ENCODE measurements at places on chromosomes 5 and 9.

DNA sequence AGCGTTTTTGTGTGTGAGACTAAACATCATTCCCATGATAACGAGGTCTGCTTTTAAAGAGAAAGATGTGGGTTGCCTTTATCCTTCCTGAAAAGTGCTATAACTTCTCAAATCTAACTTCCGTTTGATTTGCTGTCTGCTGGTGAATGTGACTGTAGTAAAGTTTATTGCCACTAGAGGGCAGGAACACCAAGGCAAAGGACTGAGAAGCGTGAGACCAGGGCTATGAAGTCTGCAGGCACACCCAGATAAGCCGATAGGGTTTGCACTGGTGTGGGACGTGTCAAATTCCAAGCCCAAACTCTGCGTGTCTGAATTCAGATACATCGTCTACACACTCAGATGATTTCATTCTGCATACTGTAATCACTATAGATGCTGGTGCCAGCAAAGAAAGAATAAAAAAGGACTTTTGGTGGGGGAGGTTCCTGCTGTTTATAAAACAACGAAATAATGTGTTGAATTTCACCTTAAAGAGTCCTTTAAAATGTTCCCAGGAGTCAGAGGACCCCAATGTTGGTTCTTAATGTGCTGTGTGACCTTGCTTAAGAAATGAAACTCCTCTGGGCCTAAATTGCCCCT, 87.2 kb downstream of the PTTG1 start:
- DNase-seq: peak; percentile 63

DNA sequence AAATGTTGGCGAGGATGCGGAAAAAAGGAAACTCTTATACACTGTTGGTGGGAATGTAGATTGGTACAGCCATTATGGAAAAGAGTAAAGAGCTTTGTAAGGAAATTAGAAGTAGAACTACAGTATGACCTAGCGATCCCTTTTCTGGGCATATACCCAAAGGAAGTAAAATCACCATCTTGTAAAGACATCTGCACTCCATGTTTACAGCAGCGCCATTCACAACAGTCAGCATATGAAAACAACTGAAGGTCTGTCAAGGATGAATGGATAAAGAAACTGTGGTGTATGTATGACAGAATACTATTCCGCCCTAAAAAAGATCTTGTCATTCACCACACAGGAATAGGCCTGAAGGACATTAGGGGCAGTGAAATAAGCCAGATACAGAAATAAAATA, 27.7 kb upstream of the SLC25A51 start:
- no peak for DNase-seq

DNA sequence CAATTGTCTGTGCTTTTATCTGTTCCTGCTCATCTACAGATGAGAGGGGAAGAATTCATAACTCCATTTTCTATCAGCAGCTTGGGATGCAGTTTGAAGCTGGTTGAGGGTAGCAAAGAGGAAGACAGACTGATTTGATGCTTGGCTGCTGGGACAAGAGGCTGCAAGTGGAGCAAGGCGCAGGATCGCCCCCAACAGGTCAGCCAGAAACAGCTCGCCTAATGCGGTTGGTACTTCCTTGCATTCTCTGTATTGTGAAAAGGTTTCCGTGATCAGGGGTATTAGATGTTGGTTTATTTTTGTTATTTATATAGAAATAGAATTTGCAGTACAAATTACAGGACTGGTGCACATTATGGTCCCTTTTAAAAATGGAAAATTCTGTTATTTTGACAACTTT, 40.6 kb downstream of the ZNF883 start:
- DNase-seq: no peak

- DNase-seq: no peak
Observed at GRCh38 chr5:150068071-150068470, 18.3 kb downstream of the CSF1R start.

DNA sequence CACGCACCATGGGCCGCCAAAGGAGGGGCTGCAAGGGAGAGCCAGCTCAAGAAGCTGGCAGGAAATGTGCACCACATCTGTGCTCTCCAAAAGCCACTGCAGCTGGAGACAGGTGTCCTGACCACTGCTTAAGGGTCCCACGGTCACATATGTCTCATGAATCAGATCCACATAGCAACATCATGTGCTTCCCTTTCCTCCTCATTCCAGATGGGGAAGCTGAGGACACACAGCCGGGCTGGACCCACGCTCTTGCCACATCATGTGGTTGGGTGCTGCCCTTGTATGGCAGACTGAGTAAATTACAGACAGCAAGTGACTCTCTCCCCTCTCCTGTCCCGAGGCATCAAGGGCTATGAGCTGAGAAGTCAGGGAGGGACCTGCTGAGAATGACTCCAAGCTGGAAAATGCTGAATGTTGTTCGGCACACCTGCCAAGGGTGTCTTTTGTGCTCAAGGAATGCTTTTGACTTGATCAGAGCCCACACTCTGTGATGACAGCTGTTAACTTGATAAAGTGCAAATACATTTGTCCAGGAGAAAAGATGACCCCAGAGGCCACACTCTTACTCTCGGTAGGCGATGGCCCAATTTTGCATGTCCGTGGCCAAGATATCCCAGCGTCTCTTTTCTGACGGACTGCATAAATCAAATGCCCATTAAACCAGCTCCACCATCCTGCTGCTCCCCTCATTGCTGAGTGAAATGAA, 58.2 kb downstream of the NSUN2 start:
- no peak for DNase-seq

DNA sequence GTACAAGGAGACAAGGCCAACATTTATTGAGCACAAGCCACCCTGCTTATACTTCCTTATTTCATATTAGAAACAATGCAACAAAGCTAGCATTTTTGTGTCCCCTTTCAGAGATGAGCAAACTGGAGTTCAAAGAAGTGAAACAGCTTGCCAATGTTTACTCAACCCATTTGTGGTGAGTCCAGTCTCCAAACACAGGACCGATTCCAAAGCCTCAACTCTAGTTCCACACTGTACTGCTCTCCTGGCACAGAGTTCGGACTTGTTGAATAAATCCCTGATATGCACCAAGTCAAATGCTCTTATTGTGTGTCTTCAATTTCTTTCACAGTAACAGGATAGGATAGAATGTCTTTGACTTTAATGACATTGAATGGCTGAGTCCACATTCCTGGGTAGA, 604.8 kb upstream of the BRINP1 start:
- DNase-seq: no peak

DNA sequence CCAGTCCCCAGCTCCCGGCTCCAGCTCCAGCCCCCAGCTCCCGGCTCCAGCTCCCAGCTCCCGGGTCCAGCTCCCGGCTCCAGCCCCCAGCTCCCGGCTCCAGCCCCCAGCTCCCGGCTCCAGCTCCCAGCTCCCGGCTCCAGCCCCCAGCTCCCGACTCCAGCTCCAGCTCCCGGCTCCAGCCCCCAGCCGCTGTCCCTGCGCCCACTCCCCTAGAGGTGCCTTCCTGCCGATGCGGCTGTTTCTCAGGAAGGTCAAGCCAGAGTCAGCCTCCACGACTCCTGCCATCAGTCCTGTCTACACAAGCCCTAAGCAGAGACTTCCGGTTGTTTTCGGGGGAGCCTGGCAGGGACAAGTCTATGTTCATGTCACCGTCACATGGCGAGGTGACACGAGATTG, 74.8 kb downstream of the ZNF354C start:
- no peak for DNase-seq

DNA sequence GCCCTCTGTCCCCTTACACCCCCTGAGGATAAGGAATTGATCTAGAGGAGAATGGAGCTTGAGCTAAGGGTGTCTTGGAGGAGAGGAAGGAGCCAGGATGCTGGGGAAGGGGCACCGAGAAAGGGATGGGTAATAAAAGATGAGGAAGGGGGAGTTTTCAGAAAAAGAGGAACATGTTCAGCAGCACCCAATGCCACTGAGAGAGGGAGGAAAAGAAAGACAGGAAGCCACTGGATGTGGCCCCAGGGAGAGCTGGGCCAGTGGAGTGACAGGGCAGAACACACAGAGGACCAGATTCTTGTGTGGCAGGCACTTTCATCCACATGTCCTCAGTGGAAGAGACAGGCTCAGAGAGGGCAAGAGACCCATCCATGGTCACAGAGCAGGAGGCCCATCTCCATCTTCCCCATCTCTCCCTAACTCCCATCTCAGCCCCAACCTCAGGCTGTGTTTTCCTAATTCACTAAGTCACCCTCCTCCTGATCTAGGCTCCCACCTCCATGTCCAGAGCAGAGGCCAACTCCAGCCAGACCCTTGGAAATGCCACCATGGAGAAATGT, 7.2 kb downstream of the PFN3 start:
- no peak for DNase-seq

- DNase-seq: no peak
Observed at GRCh38 chr9:34671307-34671706, 8.8 kb upstream of the CCL27 start.

DNA sequence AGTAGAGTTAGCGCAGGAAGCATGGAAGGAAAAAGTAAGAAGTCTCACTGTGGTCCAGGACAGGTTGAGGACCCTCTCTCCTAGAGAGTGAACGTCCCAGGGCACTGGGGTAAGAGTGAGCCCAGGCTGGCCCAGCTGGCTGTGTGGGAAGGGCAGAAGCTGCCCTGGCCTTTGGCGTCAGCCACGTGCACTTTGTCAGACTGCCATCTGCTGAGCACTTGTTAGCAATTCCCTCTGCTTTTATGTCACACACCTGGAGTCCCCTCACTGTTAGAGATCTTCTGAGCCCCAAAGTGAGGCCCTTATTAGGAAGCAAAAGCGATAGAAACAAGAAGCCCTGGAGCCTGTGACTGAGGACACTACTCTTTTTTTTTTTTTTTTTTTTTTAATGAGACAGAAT, 79.1 kb downstream of the UGCG start:
- peak; percentile 45 for DNase-seq

DNA sequence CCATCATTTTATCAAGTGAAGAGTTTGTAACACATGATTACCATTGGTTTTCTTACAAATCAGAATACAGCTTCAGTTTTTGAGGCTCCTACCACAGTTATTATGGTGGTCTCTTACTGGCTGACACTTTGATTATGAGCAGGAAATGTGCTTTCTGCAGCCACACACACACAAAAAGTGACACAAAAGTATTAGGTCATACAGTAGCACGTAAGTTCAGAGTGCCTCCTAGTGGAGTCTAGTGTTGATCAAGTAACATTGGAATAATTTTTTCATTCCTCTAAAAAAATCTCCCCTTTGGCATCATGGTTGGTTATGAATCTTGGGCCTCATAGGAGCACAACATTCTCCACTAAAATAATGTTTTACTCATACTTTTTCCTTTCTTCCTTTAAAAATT, 37.6 kb downstream of the PAM start:
- DNase-seq: no peak

- DNase-seq: peak; percentile 8
Observed at GRCh38 chr5:64074533-64074932, 91.1 kb upstream of the RNF180 start.

GRCh38 chr9:84189904-84190303, 150.7 kb downstream of the SLC28A3 start:
- no peak for DNase-seq

GRCh38 chr5:149707097-149707496, 23.0 kb upstream of the PPARGC1B start:
- no peak for DNase-seq

DNA sequence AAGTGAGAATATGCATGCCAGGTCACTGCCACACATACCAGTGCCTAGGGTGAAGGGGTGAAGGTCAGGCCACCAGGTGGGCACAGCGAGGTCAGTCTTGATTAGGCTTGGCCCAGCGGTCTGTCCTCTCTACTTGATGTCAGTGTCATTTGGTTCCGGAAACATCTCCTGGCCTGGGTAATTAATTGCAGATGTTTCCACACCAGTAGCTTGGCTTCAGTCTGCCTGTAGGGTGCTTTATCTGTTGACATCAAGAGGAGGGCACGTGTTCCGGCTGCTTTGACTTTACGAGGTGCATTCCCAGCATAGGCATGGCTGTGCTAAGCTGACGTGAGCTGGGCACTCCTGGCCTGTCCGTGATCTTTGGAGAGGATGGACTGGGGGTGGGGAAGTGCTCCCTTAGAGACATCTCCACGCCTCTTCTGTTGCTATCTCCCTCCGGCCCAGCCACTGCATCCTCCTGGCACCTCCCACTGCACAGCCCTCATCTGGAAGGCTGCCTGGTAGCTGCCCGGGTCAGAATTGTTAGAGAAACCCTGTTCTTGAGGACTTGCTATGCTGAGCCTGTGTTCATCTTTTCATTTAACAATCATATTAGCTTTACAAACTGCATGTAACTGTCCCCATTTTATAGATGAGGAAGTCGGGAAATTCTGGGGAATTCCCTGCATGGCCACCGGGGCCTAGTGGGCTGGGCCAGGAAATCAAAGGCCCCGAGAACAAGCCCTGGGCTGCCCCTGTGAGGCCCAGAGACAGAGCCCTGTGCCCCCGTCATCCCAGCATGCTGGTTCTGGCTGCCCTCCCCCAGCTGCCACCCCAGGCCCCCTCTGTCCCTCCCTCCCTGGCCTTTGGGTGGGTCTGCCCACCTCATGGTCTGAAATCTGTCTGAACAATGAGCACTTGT, 29.1 kb downstream of the JADE2 start:
- DNase-seq: no peak

GRCh38 chr9:113464286-113464660, 746 bp downstream of the RGS3 start:
- no peak for DNase-seq

- no peak for DNase-seq
Observed at GRCh38 chr5:62093411-62093810, 212.6 kb upstream of the KIF2A start.

- no peak for DNase-seq
Observed at GRCh38 chr9:114428466-114428865, 40.7 kb upstream of the AKNA start.

GRCh38 chr9:79408617-79409016, 163.1 kb upstream of the TLE4 start:
- DNase-seq: no peak

GRCh38 chr5:159095151-159095721, 4.5 kb downstream of the EBF1 start:
- DNase-seq: no peak

- DNase-seq: no peak
Observed at GRCh38 chr5:67031692-67032091, 164.9 kb downstream of the CD180 start.

DNA sequence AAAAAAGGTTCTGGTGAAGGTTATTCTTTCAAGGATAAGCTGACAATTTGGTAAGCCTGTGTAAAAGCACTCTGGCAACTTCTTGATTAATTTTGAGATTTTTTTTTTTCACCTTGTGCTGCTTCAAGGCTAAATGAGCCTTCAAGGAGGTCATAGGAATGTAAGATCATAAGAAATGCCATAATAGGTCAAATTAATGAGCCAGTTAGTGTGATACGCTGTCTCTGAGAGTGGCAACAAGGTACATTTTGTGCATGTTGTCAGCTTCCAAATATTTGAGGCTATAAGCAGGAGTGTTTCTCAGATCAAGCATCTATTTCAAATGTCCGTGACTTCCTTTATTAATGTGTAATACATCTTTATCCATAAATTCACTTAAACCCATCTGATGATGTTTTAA, 72.3 kb upstream of the CDH6 start:
- no peak for DNase-seq
